ENCODE measurements at places on chromosomes 4 and X.

DNA sequence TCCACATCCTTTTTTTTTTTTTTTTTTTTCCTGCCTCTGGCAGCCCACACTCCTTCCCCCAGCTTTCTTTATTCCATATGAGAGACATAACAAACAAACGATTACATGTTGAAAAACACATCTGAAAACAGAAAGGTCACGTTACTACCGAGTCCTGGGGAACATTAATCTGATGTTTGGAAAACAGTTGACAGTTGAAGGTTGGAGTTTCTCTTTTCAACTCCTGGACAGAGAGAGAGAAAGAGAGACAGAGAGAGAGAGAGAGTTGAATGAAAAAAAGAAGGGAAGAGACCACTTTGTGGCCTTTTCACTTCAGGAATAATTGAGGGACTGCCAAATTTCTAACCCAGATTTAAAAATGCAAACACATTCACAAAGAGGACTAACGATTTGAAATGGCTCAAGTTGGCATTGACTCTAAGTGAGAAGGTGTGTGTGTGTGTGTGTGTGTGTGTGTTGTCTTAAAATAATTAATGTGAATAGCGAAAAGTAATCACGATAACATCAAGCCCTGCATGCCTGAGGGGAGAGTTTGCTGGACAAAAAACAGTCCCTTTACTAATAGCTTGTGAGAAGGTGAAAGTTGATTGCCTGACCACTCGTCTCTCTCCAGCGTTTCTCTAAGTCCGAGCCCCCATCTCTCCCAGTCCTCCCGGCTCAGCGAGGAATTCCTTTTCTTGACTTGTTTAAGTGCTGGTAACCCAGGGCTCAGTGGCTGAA lies 67.3 kb downstream of the FBXO8 start:
- DNase-seq = no peak

DNA sequence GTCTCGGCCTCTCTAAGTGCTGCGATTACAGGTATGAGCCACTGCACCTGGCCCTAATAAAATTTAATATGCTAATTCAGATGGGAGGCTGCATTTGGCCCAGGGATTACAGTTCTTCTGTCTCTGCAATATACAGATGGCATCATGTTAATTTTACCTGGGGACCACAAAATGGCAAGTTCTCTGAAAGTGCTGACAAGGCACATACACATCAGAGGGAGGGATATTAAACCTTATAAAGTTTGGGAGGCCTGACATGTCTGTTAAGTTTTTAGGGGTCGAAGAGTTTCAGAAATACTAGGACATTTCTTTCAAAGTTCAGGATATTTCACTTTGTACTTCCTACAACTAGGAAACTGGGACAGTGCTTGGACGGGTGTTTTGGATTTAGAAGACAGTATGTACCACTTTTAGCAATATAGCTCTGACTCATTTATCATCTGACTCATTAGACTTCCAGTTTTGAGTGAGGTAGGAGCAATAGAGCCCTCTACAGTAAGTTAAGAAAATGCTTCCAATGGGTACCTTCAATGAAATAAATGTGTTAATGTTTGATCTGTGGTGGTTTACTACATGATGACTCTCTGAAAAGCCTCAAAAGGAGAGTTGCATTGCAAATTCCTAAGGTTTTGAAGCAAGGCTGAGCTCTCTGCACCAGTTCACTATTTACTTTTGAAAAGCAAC lies 981.0 kb upstream of the HS3ST1 start:
- no peak for DNase-seq

GRCh38 chrX:103012945-103013344 lies 51.0 kb downstream of the BEX1 start:
- DNase-seq = no peak

- no peak for DNase-seq
These were observed 376 bp downstream of the ABCG2 start for GRCh38 chr4:88158038-88158488.

DNA sequence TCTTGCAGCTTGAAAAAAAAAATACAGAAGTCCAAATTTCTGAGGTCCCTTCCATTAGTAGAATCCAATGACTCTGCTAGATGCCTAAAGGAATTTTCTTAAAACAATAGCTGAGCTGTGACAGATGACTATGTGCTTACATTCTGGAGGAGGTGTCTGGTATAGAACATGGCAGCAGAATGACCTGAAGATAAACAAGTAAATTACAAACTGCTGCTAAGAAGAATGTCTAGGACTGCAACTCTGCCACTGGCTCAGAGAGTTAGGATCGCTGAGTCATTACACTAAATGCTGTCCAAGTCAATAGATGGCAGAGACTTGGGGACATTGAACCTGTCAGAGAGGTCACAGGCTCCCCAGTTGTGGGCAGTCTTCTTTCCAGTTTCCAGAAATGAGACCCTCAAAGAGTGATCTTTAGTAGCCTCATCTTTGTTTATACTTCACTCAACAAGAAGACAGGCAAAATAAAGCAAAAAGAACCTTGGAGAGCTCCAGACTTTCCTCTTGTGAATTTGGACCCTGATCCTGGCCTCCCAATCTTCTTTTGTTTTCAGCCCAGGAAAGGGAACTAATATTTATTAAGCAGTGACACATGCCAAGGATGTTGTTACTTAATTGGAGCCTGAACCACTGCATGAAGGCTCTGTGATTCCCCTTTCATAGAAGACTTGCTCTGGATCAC lies 56.4 kb upstream of the SCML1 start:
- no peak for DNase-seq

All from NCI-H1694 (cell line).